CD4-positive, alpha-beta memory T cell (primary cell): ENCODE measurements at places on chromosomes 2 and 18. TPM values are rescaled to one million over a fixed set of nuclear protein-coding genes. Genes with fewer than 3 reads are reported as not detected.

The UGT1A5 gene
- not detected for total RNA-seq

The KCNJ3 gene
- not detected for total RNA-seq

The VAMP8 gene
- 107 TPM for total RNA-seq

The SOX11 gene
- total RNA-seq = not detected

The NEURL3 gene
- 0.22 TPM for total RNA-seq

The FOXI3 gene
- not detected for total RNA-seq

The SLC23A3 gene
- total RNA-seq = 11.8 TPM
